Stimulated activated CD8-positive, alpha-beta memory T cell treated with anti-CD3 and anti-CD28 coated beads, Interleukin-7, amount 100 ng/mL, for 24 hours (primary cell): ENCODE measurements at places on chromosomes 7 and 10.

DNA sequence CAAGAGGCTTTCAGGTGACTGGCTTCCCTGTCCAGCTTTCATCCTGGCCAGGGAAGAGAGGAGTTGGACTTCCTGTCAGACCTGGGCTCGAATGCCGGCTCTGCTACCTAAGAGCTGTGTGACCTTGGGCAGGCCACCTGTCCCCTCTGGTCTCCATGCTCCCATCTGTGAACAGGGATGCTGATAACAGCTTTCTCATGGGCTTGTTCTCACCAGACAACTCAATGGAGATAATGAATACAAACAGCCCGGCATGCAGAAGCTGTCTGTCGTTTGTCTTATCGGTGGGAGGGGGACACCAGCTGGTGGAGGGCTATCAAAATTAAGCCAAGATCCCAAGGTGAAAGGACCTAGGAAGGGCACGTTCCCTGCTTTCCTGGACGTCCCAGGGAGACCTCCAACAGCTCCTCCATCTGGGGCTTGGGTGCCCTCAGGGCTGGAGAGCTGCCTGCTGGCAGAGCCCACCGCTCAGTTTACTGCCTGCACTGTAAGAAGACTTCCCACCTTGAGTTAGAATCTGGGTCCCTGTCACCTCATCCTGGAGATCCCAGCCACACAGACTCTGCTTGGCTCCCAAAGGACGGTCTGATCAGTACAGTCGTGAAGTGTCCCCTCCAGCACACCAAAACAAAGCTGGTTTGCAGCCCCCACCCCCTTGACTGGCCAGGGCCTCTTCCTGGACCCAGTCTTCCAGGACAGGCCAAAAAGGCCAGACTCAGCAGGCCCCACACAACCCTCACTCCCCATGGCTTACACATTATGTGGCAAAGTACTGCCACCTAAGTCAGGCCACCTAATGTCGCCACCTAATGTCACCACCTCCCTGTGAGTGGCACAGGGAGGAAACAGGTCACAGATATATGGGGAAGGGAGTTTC is 40.9 kb downstream of the PPIF start:
- DNase-seq: no peak

DNA sequence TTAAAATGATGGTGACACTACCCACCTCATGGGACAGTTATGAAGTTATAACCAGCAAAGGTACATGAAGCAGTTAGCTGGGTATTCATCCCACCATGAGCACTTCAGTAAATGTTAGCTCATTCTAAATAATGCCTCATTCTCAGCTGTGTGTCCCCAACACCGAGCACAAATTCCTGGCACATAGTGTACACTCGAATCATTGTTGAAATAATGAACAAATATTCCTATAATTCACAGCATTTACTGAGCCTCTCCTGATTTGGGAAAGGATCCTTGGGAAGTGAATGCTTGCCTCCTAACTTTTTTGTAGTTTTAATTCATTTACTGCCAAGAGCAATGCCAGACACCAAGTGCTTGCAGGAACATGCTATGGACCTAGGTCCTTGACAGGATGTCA is 235.2 kb downstream of the DGKI start:
- no peak for DNase-seq

- no peak for DNase-seq
Observed at GRCh38 chr7:128773604-128774003, 2.0 kb downstream of the OPN1SW start.

DNA sequence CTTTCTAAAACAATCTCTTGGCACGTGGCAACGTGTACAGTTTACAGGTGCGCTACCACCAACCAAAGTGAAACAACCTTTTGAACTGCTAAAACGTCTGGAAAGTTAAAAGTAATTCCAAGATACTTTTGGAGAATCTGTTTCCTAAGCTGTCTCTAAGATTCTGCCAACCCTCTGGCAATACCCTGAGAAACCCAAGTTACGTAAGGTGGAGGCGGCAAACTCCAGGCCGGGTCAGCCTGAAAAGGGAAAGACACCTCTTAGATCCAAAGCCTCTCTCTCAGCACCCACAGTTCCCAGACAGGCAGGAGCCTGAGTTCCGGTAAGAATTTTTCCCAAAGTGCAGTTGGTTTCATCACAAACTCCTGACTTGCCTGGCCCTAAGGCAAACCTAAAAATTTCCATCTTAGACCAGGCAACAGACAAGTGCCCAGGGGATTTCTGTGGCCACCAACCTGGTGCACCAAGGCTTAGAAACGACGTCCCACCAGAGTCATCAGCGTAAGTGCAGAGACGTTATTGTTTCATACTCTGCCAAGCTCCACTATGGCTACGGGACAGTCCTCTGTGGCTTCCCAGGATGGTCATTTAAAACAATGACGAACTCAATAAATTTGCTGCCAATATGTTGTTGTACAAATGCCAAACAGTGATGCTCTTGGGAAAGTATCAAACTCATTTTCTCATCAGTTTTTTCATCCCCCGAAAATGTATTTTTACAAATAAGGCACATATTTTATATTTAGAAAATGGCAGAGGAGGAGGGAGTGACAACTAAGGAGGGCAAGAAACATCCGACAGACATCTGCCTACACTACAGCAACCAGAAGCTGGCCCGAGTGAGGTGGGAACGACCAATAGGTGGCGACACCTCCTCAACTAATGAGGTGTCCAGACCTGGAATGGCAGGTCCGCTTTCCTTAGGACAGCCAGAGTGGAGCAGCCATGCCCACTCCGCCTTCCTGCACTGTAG is 205.8 kb upstream of the FRMD4A start:
- DNase-seq: no peak

DNA sequence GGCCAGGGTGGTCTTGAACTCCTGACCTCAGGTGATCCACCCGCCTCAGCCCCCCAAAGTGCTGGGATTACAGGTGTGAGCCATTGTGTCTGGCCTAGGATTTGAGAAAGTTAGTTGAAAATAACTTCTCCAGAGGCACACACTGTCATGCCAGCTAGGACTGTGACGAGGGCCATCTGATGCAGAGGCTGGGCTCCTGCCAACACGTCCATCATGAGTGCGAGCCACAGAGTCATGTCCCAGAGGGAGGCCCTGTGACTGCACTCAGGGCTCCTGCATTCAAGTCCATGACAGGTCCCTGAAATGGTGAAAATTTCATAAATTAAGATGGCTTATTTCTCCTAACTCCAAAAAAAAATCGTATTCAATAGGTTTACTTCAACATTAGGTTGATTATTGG is 17.1 kb downstream of the C10orf120 start:
- no peak for DNase-seq

DNA sequence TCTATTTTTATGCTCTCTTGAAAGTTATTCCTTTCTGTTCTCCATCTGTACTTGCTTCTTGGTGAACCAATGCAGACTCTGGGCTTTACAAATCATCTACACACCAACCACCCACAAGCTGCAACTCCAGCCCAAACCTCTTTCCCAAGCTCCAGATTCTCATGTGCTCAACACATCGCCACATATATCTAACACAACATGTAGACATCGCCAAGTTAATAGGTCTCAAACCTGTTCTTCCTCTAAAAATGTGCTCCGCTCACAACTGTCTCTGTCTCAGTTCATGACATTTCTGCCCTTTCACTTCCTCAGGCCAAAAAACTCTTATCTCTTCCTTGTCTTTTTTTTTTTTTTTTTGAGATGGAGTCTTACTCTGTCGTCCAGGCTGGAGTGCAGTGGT is 95.7 kb upstream of the EEPD1 start:
- no peak for DNase-seq

DNA sequence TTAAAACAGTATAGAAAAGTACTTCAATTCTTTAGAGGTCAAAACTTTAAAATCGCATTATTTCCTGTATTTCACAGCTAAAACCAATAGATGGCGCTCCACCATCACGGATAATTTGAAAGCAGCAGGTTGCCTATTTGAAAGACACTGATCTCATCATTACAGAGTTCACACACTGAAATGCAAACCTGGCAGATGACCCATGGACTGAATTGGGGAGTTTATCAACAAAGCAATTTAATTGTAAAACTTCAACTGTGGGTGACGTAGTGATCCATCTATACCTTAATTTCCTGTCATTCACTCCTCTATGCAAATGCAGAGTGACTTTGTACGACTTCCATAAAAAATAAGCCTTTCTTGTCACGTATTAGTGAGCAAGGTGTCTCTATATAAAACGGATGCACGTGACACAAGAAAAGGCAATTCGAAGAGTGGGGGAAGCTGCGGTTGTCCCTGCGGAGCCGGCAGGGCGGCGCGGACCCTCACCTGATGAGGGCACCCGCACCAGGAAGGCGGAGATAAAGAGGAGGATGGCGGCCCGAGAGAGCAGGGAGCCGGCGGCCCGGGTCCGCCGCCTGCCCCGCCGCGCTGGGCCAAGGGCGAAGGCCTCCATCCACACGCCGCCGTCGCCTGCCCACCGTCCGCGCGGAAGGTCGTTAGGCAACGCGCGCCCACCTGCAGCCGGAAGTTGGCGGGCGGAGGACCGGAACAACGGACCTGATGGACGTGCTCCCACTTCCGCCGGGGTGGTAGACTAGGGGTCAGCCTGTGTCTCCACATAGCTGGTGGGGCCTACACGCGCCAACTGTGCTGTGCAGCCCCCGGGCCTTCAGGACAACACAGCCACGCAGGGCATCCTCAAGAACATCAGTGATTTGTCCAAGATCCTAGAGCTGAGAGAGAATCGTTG is at the start of gene ZPBP:
Gene ZPBP (minus strand): TSS at position 668 of the 913 bp plus-strand sequence. CDS start 52 bp downstream, at position 616.
- DNase-seq: peak; percentile 16
